ENCODE measurements at places on chromosomes 11 and 22. TPM values are rescaled to one million over a fixed set of nuclear protein-coding genes. Genes with fewer than 3 reads are reported as not detected.

- DNase-seq = no peak
Measured at GRCh38 chr11:134592391-134592990, 180.4 kb upstream of the B3GAT1 start.

GRCh38 chr11:69358398-69359020 lies 64.6 kb downstream of the MYEOV start:
- DNase-seq = no peak

DNA sequence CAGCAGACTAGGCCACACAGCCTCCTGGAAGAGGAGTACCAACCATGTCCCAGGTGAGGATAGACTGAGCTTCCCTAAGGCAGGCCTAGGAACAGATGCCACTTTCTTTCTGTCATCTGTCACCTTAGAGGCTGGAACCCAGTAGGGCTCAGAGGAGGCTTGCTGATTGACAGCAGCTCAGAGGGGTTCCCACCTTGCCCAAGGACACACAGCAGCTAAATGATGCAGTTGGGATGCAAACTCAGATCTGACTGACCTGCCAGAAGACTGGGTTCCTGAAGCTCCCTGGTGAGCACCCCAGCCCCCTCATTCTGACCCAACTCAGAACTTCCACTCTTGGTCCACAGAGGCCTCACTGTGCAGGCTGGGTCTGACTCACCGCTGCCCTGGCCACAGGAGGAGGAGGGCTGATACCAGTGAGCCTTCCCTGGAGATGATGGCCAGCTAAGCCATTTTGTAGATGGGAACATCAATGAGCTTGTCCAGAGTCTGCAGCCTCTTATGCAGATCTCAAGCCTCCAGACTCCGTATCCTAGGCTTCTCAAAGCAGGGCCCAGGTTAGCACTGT lies 14.0 kb downstream of the CAPN5 start:
- no peak for DNase-seq

- DNase-seq = no peak
Measured at GRCh38 chr11:129792663-129793062, 23.0 kb upstream of the TMEM45B start.

DNA sequence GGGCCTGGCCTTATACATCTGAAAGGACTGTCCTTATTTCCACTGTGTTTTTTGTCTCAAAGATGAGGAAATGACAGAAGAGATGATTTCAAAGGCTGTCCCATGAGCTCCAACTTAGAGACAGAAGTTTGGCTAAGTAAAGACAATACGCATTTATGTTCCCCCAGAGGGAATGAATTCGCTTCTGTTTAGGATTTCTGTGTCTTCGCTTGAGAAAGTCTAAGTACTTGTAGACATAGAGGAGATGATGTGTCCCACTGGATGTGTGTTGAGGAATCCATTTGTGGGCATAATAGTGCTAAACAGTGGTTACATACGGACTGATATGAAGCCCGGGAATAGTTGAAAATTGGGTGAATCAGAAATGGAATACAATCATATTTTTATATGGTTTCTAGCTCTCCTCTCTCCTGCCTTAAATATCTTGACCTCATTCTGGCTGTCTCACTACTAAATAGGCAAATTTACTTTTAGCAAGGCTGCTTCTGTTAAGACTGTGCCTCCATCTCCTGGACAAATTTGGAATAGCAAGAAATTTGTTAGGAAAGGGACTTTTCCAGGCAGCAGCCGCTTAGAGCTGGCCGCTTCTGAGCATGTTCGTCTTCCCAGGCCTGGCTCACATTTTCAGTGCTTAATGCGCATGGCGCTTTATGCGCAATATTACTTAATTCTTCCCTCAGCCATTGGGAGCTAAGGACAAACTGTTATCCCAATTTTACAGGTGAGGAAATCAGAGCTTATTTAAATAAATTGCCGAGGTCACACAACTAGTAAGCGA lies 1.9 kb upstream of the PEX26 start:
- peak; percentile 77 for DNase-seq

GRCh38 chr22:44412136-44412731 lies 85.8 kb downstream of the RTL6 start:
- no peak for DNase-seq

DNA sequence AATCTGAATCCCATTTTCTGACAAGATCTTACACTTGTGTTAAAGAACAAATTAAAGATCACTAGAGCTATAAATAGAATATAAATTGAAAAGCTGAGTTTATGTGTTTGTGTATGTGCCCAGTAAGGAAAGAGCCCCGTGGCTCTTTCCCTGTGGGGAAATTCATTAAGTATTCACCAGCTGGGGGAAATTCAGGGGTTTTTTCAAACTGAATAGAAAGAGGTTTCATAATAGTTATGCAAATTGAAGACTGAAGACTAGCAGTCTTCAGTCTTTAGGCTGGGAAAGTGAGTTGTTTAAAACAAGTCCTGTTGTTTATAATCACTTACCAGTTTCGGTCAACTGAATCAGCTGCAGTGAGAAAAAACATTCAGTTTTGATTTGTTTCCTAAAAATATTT lies 11.3 kb upstream of the MS4A7 start:
- no peak for DNase-seq

DNA sequence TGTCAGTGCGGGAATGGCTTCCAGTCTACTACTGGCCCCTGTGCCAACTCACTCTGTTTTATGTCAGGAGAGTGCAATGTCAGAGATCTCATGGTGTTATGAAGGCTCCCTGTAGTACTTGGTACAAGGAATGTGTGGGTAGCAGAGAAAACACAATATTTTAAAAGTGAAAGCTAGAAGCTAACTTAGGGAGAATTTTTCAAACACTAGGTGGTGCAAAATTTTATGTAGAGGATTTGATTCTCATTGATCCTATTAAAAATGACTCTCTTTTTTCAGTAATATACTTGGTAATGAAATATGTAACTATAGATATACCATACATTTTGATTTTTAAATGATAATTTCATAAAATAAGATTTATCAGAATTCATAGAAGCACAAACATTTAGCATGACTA lies 134.7 kb downstream of the JRKL start:
- no peak for DNase-seq

- DNase-seq = no peak
Measured at GRCh38 chr11:43825217-43825816, 55.3 kb upstream of the ALKBH3 start.

DNA sequence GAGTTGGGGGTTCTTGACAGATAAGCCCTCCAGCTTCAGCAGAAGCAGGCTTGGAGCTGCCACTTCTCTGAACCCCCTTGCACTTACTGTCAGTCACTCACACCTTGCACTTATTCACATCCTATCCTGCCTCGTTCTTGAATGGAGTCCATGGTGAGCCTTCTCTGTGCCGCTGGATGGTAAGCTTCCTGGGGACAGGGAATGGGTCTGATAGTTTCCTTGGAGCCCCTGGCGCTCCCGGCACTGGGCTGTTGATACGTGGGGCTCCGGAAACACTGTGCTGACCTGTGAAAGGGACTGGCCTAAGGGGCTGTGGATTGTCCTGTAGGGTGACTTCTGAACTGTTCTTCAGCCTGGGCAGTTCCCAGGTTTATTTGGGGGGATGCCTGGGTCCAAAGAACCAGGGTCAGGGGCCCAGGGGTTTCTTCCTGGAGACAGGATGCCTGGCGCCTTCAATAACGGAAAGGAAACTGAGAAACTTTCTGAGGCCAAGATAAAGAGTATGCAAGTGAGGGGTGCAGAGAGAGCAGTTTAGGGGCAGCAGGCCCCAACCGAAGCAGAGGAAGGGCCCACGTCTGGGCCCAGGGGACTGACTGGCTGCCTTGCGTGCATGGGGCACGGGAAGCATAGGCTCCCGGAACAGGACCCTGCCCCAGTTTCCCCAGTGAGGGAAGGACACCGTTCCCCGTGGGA lies 709 bp upstream of the ST3GAL4 start:
- DNase-seq = no peak

GRCh38 chr11:101817581-101817980 lies 97.2 kb upstream of the CEP126 start:
- DNase-seq = no peak

GRCh38 chr11:26078231-26078821 lies 253.6 kb upstream of the ANO3 start:
- DNase-seq = no peak

GRCh38 chr11:86443415-86443814 lies 68.7 kb downstream of the CCDC81 start:
- no peak for DNase-seq

DNA sequence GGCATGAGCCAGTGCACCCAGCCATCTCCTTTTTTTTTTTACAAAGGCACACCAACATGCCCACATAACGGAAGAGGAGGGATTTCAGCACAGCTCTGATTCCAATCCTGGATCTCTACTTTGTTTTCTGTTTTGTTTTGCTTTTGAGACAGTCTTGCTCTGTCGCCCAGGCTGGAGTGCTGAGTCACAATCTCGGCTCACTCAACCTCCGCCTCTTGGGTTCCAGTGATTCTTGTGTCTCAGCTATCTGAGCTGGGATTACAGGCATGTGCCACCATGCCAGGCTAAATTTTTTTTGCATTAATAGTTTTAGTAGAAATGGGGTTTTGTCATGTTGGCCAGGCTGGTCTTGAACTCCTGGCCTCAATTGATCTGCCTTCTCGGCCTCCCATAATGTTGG lies 28.1 kb downstream of the VSTM5 start:
- DNase-seq = no peak

DNA sequence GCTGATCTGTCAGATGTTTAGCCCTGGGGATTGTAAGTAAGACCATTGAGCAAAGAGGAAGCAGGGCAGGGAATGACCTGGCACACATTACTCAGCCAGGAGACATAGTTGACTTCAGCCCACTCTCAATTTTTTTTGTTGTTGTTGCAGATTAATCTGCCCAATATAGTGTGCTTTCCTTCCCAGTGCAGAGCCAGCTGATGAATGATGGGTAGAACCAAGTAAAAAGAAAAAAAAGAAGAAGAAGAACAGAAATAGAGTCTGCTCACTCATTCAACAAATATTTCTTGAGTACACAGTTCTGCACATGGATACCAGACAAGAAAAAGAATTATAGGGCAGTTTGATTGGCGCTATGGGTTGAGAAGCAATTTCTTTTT lies 292.7 kb downstream of the ETS1 start:
- DNase-seq = no peak

DNA sequence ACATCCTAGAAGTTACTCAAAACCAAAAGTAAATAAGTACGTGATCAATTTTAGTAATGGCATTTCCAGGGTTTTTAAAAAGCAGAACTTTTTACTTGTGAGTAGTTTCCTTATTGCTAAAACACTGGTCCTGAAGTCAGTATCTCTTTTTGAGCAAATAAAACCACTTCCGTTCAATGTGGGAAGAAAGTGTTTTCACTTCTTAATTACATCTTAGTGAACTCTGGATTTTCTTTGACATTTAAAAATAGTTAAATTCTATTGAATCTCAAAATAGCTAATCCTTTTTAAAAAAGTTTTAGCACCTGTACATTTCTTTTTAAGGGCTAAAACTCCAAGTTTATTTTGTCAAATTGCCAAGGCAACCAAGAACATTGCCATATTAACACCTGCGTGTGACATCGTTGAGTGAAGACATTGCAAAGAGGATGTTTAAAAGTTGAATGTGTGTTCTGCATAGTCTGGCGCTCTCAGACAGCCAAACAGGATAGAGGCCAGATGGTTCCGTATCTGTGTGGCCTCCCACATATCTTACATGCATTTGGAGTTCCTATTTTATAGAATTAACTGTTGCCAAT lies 17.2 kb upstream of the OR5B21 start:
- DNase-seq = no peak

DNA sequence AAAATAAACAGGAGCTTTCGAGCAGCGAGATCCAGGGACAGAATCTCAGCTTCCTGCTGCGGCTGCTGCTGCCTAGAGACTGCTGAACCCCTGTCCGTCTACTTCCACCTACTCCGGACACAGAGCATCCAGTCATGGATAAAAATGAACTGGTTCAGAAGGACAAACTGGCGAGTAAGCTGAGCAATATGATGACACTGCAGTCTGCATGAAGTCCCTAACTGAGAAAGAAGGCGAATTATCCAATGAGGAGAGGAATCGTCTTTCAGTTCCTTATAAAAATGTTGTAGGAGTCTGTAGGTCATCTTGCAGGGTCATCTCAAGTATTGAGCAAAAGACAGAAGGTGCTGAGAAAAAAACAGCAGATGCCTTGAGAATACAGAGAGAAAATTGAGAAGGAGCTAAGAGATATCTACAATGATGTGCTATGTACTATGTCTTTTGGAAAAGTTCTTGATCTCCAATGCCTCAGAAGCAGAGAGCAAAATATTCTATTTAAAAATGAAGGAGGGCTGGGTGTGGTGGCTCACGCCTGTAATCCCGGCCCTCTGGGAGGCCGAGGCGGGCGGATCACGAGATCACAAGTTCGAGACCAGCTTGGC lies 11.1 kb upstream of the MS4A2 start:
- DNase-seq = no peak

DNA sequence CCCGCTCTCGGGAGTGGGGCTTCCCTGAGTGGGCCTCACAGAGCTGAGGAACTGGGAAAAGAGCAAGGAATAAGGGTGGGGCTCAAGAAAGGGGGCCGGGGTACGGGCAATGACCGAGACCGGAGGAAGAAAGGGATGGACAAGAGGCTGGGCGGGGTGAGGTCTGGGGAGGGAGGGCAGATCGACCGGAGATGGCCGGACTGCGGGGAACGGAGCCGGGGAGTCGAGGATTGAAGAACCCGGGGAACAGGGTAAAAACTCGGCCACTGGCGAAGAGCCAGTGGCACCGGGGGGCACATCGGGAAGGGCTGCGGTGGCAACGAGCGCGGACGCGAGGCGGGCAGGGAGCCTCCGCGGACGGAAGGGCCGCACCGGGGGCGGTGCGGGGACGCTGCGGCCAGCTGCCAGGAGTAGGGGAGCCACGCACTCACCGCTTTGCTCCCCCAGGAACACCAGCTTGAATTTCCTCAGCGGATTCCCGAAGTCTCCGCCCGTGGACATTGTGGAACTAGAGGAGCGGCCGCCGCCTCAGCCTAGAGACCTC lies 667 bp downstream of the RAB6A start:
- peak; percentile 38 for DNase-seq

- DNase-seq = no peak
Measured at GRCh38 chr11:75697906-75698581, 19.6 kb upstream of the MOGAT2 start.

- peak; percentile 53 for DNase-seq
Measured at GRCh38 chr11:62508336-62509058, 38.1 kb downstream of the AHNAK start.

GRCh38 chr11:47518212-47518964 lies 34.5 kb downstream of the CELF1 start:
- DNase-seq = no peak

The ACTN3 gene
- 0.49 TPM for polyA plus RNA-seq

The MRGPRE gene
- not detected for polyA plus RNA-seq

The KDELR3 gene
- polyA plus RNA-seq = 11.6 TPM

The CHADL gene
- 2.5 TPM for polyA plus RNA-seq

The MRGPRG gene
- not detected for polyA plus RNA-seq

The MMP13 gene
- polyA plus RNA-seq = not detected

The PGR gene
- polyA plus RNA-seq = 0.06 TPM

The BLID gene
- not detected for polyA plus RNA-seq

The TMEM258 gene
- polyA plus RNA-seq = 152 TPM

The CTSC gene
- polyA plus RNA-seq = 239 TPM

The KCTD14 gene
- polyA plus RNA-seq = 13.0 TPM

The C11orf21 gene
- polyA plus RNA-seq = 0.82 TPM

The LRP4 gene
- polyA plus RNA-seq = 30.5 TPM

The OR8D4 gene
- polyA plus RNA-seq = 0.05 TPM

The BTG4 gene
- not detected for polyA plus RNA-seq

The APOA4 gene
- polyA plus RNA-seq = not detected

The MISFA gene
- 14.6 TPM for polyA plus RNA-seq

The VWA5A gene
- 12.0 TPM for polyA plus RNA-seq

All from renal cortex interstitium (tissue), 15 donors.